ENCODE measurements at places on chromosomes 1 and 21.

DNA sequence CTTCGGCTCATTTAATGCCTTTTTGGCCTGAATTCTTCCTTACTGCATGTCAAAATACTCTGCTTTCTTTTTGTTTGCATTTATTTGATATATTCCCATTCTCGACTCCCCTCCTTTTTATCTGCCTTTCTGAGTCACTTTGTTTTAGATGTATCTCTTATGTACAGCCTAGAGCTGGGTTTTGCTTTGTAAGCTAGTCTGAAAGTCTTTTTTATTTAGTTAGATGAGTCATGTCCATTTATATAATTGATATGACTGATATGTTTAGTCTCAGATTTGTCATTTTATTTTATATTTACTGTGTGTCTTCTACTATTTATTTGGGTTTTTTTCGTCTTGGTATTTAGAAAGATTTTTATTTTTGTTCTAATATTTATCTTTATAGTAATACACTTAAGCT lies 33.6 kb upstream of the GNG5 start:
- DNase-seq, result no peak

- DNase-seq, result no peak
Observed at GRCh38 chr1:60969971-60970509, 112.3 kb upstream of the NFIA start.

GRCh38 chr21:45494851-45495680 lies 47.2 kb downstream of the SLC19A1 start:
- no peak for DNase-seq

DNA sequence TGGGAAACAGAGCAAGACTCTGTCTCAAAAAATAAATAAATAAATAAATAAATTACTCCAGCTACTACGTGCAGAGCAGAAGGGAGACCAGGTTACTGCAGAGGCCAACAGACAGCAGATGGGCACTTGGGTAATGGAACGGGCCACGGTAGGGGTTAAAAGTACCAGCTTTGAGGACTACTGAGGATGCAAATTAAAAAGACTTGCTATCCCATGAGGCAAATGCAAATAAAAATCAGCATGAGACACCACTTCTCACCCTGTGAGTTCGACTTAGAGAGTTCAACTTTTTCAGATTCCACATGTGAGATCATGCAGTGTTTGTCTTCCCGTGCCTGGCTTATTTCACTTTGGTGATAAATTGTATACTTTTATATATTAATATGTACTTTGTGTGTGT lies 6.6 kb downstream of the SLC2A5 start:
- DNase-seq, result no peak

DNA sequence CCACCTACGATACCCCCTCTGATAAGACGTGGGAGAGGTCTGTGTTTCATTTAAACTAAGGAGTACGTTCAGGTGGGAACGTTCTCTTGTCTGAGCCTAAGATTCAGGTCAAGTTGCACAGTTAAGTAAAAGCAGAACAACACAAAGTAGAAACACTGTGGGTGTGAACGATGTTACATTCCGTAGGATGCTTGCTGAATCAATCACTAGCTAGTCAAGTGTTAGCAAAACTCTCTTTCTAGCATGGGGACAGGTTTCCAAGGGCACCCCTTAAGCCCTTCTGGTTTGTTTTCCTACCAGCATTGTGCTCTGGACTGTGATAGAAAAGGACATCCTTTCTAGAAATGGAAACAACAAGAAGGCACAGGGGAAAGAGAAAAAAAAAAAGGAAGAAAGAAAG lies 13.3 kb downstream of the C1orf162 start:
- DNase-seq, result no peak

GRCh38 chr1:208137193-208137592 lies 107.0 kb downstream of the PLXNA2 start:
- DNase-seq, result no peak
